Central memory CD4-positive, alpha-beta T cell (primary cell): ENCODE measurements at places on chromosomes 6 and 20.

GRCh38 chr20:9241232-9241692, 172.4 kb downstream of the PLCB4 start:
- no peak for DNase-seq

DNA sequence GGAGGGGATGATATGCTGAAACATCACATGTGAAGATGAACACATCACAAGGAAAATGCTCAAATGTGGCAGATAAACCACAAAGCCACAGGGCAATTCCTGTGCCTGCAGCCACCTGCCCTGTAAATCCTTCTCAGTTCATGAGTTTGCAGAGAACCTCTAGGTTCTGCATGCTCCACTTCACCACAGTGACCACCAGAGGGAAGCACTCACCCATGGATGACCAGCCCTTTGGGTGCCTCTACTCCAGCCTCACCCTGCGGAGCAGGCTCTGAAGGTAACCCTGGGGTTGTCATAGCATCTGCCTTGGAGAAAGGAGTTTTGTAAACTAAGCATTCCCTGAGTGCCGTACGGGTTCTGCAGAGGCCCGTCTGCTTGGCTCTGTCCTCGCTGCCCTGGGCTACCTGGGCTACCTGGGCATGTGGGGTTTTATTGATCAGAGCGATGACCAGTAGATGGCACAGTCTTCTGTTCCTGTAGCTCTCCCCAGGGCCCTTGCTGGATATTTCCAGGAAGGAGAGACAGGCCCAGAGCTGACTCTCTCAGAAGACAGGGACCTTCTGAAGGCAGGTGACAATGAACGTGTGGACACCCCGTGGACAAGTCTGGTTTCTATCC, 31.7 kb upstream of the CST1 start:
- no peak for DNase-seq

DNA sequence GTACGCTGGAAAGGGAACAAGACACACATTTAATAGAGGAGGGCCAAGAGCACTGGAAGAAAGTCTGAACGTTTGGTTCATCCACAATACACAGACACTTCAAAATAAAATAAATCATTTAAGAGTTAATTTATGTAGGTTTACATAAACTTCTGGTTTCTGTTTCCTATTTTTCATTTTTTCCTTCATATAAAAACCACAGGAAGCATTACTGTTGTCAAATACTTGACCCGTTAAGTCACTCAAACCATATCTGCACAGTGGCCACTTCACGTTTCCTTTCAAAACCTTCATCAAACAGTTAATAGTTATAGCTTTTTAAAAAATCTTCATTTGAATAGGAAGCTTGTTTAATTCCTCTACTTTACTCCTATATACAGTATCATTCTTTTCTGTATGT, 257.6 kb upstream of the THEMIS start:
- no peak for DNase-seq

DNA sequence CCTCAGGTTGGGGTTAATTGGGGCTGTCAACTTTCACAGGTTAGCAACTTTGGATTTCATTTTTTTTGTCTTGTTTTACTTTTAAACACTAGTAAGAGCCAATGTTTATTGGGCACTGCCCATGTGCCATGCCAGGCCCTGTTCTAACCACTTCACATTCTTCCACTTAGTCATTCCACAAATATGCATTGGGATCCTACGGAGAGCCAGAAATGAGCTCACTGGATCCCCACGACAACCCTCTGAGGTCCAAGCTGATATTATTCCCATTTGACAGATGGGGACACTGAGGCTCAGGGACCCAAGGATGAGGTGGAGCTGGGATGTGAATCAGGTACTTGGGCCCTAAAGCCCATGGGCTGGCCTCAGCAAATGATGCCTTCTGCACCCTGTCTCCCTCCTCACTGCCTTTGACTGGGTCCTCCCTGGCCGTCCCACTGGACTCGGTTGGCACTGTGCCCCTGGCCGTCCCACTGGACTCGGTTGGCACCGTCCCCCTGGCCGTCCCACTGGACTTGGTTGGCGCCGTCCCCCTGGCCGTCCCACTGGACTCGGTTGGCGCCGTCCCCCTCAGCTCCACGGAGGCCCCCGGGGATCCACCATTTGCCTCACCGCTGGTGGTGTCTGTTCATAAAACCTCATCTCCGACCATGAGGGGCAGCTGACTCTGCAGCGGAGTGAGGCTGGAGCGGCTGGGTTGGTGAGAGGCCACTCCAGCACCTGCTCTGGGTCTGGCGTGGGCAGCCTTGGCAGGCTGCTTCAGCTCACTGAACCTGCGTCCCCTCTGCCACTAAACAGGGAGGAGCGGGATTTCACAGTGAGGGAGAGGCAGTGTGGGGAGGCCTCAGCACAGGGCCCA, 4.8 kb upstream of the PMEPA1 start:
- DNase-seq = no peak

DNA sequence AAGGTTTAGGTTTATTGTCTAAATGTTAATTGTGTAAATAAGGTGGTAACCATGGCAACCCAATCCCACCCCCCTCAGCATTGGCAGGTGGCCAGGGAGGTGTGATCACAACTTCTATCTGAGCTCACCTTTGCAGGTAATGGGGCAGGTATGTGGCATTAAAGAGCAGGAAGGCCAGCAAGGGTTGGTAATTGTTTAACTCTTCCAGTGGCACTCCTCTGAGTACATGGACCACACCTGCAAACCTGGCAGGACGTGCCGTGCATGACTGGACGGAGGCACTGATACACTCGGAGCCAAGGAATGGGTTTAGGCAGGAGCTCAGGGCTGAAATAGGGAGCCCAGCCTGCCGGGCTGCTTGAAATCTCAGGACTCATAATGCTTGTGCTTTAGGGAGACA, 107.0 kb upstream of the BMP2 start:
- DNase-seq = no peak

- no peak for DNase-seq
Measured at GRCh38 chr6:105692613-105693215, 289.8 kb upstream of the PREP start.

DNA sequence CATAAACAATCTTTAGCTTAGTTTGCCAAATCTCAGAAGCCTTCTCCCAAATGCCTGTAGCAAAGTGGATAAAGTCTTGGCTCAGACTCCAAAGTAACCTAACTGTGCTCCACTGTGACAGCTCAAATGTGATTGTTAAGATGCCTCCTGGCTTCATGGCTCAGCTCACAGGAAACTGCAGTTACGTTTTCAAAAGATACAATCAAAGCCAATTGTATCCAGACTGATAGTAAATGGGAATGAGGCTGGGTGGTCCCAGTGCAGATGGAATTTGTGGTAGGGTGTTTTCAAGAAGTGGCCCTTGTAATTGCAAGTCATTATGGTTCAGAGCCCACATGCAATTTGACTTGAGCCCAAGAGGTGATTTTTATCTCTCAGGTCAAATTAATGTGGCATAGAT, 151.2 kb upstream of the TAB2 start:
- DNase-seq = no peak

GRCh38 chr6:126788861-126789365, 329.6 kb upstream of the RSPO3 start:
- no peak for DNase-seq

GRCh38 chr6:170176898-170177771, 113.7 kb downstream of the DLL1 start:
- no peak for DNase-seq

DNA sequence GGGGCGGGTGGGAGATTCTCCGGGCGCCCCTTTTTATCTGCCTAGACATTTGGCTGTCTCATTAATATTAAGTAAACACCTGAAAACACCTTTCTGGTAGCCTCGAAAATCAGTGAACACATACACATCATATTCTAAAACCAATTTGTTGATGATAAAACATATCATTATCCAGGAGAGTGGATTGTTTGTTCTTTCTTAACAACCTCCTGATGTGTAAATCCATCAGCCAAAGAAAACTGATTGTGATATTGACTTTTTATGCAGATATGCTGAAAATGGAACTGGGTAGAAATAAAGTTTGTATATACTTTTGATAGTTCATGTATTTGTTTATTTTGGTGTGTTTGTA, 75.7 kb downstream of the ADGRG6 start:
- DNase-seq = no peak

DNA sequence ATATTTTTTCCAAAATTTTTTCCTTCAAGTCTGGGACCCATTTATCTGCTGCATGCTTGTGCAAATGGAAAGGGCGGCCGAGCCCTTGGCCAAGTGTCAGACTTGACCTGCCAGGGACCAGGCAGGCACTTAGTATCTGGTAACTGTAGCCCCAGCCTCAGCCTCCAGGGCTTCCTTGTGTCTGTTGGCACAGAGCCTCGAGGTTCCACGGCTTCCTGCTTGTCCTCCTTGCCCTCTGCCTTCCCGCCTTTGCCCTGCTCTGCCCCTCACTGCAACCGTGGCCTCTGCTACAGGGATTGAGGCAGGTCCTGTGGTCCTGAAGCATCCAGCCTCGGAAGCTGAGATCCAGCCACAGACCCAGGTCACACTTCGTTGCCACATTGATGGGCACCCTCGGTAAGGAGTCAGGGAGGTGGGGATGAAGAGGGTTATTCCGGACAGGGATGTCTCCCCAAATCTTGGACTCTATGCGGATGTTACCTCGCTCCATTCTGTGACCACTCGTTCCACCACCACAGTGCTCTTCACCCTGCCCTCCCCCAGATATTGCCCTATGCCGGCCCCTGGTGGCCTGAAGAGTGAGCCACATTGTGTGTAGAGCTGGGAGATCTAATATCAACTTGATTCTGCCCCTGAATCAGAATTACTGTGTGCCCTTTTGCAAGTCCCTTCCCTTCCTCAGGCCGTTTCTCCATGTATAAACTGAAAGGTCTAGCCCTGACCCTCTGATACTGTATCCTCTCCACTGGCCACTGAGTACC, 41.5 kb upstream of the SRF start:
- DNase-seq = no peak

DNA sequence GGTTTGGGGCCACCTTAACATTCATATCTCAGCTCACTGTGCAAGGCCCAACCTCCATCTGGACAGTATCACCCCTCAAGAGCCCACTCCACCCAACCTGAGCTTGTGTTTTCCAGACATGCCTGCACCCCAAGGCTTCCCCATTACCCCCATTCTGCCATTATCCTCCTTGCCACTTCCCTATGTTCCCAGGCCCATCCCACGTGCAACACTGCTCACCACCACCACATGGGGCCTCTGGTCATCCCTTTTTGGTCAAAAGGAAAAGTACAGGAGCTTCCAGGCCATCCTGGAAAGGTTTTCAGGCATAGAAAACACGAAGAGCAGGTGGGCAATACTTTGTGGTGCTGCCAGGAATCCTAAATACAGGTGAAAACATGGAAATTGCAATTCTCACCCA, 140.3 kb downstream of the SYNDIG1 start:
- DNase-seq = no peak

- no peak for DNase-seq
Measured at GRCh38 chr20:24317224-24317623, 152.2 kb upstream of the SYNDIG1 start.

DNA sequence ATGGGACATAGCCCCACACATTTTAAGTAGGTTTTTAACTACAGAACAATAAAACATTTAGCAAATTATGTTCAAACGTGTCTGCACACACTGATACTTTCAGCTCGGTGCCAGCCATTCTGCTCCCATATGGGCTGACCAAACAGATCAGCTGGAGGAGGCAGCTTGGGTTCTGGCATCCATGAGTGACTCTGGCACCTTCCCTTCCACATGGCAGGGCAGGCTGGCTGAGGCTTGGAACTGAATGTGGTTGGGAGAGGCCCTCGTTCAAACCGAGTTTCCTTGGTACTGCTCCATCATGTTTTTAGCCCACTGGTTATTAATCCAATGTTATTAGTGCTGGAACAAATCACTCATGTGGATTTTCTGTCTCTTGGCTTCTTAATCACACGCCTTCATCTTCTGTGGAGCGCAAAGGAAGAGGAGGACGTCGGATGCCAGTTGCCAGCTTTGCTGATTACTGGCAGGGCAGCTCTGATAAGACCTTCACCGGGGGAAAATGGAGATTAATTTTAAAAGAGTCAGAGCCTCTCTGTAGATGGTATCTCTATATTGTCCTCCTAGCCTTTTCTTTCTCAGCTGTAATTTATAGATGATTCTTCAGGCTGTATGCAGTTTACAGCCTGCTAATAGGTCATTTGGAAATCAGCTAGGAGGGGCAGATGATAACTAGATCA, 93.1 kb upstream of the TIAM2 start:
- DNase-seq = no peak

DNA sequence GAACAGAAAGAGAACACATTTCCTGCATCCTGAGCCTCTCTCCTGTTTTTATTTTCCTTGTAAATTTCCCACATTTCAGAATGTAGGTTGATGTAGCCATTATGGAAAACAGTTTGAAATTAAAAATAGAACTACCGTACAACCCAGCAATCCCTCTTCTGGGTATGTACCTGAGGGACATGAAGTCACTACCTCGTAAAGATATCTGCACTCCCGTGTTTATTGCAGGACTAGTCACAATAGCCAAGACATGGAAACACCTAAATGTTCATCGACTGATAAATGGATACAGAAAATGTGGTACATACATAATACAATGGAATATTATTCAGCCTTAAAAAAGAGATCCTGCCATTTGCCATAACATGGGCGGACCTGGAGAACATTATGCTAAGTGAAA, 72.0 kb upstream of the JAG1 start:
- no peak for DNase-seq
